ENCODE measurements at places on chromosomes 13 and 19.
A peak's percentile ranks its signal among the peaks of the same experiment; 100 is the strongest.

GRCh38 chr13:38223089-38223488 lies 126.6 kb upstream of the UFM1 start:
- DNase-seq: peak; percentile 72

GRCh38 chr19:48746738-48747575 lies at the start of gene IZUMO1:
Gene IZUMO1, minus strand, starts transcription at chr19:48746909. Its CDS starts 1,050 bp downstream, at chr19:48745859.
- no peak for DNase-seq

DNA sequence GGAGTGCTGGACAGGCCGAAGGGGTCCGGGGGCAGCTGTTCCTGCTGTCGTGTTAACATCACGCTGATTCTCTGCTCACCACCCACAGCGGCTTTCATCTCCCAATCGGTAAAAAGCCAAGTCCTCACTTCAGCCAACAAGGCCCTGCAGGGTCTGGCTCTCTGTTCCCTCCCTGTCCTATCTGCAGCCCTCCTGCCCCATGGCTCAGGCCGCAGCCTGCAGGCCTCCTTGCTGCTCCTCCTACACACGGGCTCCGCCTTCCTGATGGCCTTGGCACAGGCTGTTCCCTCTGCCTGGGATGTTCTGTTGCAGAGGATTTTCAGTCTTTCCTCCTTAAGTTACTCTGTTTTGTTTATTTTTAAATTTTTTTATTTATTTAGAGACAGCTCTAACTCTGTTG lies 22.2 kb downstream of the FUZ start:
- no peak for DNase-seq

- no peak for DNase-seq
These were observed 2.7 kb upstream of the KCNRG start for GRCh38 chr13:50012396-50013169.

DNA sequence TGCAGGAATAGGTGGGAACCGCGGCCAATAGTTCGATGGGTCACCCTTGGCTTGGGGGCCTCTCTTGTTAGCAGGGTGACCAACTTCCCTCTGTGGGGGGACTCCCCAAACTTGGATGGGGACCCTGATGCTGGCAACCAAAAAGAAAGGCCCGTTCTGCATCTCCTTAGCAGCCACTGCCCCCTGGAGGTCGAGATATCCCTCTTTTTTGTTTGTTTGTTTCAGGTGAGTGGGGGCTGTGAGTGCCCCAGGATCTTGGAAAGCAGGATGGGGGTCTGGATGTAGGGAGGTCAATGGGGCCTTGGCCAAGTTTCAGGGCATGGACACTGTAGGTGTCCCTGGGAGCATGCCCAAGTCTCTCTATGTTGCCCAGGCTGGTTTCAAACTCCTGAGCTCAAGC lies 7.7 kb upstream of the CRTC1 start:
- DNase-seq: no peak

- DNase-seq: no peak
These were observed 6.2 kb downstream of the ZNF709 start for GRCh38 chr19:12478234-12478941.

- no peak for DNase-seq
These were observed 2.0 kb downstream of the RPL36 start for GRCh38 chr19:5691822-5692722.

DNA sequence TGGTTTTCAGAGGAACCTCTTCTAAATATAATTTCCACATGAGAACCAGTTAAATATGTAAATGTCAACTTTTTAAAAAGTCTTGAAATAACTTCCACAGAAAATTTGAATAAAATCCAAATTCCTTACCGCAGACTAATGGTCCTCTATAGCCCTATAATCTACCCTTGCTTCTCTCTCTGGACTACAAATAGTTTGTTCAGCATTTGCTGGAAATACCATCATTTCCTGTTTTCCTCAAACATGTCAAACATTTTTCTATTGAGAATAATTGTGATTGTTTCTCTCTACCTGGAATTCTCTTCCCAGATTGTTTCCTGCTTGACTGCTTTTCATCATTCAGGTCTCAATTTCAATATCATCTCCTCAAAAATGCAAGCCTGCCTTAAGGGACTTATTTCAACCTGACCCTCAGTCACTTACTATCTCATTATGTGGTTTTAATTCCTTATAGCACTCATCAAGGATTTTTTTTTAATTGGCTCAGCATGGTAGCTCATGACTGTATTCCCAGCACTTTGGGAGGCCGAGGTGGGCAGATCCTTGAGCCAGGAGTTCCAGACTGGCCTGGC lies 898.9 kb upstream of the MIR17HG start:
- DNase-seq: no peak

DNA sequence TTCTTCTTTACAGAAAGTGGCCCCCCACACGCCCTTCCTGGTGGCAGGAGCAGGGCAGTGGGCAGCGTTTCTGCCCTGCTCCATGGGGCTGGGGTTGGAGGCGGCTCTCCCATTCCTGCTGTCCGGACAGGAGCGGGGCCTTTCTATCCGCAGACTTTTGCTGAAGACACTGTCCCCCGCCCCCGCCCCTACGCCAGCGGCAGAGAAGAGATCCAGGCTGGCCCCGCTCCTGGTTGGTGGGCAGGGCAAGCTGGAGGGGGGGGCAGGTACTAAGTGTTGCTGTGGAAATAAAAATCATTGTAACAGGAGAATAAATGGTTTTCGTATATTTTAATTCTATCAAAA lies 81.7 kb downstream of the ZNF429 start:
- DNase-seq: no peak

DNA sequence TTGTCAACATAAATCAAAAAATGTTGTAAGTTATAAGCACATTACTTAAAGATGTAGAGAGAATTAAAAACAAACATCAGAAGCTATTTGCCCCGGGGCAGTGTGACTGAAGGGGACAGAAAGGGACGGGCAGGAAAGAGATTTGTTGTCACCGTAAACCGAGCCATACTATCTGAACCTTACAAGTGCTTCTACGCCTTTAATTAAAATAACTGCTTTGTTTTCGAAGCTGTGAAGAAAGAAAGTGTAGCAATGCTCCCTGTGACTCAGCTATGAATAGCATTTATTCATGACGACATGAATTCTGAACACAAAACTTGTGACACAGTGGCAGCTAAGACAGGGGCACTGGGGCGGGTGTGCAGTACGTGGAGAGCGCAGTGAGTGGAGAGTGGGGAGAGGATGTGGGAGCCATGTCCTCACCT lies 30.0 kb downstream of the ZNF787 start:
- DNase-seq: peak; percentile 7

GRCh38 chr13:44402899-44403445 lies 29.3 kb downstream of the SERP2 start:
- DNase-seq: peak; percentile 91

- DNase-seq: no peak
These were observed 497.8 kb downstream of the UQCRFS1 start for GRCh38 chr19:28715157-28715556.

DNA sequence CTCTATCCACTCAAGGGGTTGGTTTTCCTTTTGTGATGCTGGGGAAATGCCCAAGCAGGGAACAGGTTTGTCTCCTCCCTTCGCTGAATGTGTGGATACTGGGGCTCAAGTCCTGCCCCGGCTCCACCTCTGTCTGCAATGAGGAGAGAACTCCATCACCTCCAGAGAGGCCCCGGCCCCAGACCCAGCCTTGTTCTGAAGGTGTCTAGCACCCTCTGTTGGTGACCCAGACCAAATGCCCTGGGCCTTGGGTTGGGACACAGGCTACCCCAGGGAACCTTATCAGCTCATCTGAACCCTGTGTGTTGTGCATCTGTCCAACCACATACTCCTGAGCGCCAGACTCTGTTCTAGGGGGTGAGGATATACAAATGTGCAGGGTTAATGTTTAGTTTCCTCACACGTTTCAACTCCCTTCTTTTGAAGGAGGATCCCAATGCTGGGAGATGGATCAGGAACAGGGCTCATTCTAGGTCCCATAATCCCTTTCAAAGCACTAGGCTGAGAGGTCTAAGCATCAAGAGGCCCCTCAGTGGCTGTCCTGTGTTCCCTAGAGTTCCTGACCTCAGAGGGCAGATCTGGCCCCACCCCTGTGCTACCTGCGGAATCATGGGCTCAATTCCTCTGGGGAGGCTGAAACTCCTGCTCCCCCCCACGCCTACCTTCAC lies 112.5 kb upstream of the SLC7A1 start:
- DNase-seq: peak; percentile 92

- DNase-seq: no peak
These were observed 23.5 kb upstream of the SLC15A1 start for GRCh38 chr13:98775844-98776598.

- peak; percentile 17 for DNase-seq
These were observed at the start of gene GNG7 for GRCh38 chr19:2702170-2703076. Gene GNG7, minus strand, starts transcription at chr19:2702694. Its CDS starts 182,006 bp downstream, at chr19:2520688.

GRCh38 chr13:94710881-94711560 lies 1.3 kb downstream of the SOX21 start:
- peak; percentile 83 for DNase-seq

- no peak for DNase-seq
These were observed 26.3 kb upstream of the SERP2 start for GRCh38 chr13:44347301-44347700.

GRCh38 chr13:44271915-44272341 lies 101.7 kb upstream of the SERP2 start:
- no peak for DNase-seq

- no peak for DNase-seq
These were observed 213.1 kb downstream of the UQCRFS1 start for GRCh38 chr19:28999724-29000433.

- DNase-seq: no peak
These were observed 15.6 kb downstream of the NAA16 start for GRCh38 chr13:41326661-41327060.

- no peak for DNase-seq
These were observed 1436.9 kb downstream of the UQCRFS1 start for GRCh38 chr19:27776020-27776419.

DNA sequence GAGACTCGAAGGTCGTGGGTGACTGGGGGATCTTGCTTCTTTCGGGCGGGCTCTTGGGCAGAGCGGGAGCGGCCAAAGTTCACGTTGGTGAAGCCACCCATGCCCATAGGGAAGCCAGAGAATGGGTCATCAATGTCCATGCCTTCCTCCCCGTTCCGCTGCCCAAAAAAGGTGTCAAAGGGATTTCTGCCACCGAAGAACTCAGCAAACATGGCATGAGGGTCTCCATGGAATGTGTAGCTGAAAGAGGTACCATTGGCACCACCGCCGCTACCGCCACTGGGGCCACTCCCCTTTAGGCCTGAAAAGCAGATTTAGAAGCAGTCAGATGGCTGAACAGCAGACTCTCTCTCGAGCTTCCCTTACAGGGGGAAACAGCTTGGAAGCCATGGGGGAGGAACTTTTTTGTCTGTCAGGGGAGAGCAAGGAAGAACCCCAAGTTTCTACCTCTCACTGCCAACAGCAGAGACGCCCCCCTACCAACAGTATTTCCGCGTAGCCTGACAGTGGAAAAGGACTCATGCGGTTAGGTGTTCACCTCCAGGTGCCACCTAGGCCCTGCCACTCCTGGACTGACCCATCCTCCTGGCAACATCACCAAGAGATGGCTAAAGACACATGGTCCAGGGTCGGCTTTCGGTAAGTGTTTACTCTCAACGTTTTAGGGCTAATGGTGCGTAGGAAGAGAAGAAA lies 1.3 kb downstream of the DNAJB1 start:
- DNase-seq: no peak

GRCh38 chr19:54431255-54431838 lies 16.1 kb downstream of the TTYH1 start:
- DNase-seq: no peak

- no peak for DNase-seq
These were observed 6.6 kb downstream of the C19orf25 start for GRCh38 chr19:1472231-1473084.

GRCh38 chr13:97441368-97441767 lies 7.4 kb downstream of the RAP2A start:
- DNase-seq: no peak

- DNase-seq: no peak
These were observed 400.5 kb downstream of the KLF12 start for GRCh38 chr13:73733706-73734105.

DNA sequence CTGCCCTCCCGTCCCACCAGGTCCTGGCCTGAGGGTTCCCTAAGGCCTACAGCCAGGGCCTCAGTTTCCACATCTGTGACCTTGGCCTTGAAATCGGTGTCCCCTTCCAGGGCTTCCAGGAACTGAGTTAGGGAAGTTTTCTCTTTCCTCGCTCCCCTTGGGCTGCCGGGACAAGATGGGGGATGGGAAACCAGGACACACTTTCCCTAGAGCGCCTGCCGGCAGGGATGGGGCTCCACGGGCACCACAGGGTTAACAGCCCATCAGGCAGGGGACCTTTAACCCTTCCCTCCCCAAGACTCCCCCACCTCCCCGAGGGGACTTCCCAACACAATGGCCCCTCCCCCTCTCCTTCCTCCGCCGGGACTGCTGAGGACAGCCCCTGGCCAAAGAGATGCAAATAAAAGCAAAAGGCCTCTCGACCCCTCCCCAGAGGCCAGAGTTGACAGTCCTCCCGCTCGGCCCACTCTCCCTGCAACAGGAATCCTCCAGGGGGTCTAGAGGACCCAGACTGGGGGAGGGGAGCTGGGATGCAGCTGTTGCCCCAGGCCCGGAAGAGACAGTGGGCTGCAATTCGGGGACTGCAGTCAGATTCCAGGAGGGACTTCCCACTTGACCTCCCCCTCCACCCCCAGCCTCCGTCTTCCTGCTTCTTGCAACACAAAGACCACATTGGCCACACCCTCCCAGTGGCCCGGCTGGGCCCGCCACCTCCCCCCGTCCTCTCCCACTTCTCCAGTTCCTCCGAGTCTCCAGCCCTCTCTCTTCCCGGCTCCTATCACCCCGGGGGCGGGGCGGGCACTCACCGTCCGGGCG lies 3.4 kb downstream of the BBC3 start:
- DNase-seq: no peak

DNA sequence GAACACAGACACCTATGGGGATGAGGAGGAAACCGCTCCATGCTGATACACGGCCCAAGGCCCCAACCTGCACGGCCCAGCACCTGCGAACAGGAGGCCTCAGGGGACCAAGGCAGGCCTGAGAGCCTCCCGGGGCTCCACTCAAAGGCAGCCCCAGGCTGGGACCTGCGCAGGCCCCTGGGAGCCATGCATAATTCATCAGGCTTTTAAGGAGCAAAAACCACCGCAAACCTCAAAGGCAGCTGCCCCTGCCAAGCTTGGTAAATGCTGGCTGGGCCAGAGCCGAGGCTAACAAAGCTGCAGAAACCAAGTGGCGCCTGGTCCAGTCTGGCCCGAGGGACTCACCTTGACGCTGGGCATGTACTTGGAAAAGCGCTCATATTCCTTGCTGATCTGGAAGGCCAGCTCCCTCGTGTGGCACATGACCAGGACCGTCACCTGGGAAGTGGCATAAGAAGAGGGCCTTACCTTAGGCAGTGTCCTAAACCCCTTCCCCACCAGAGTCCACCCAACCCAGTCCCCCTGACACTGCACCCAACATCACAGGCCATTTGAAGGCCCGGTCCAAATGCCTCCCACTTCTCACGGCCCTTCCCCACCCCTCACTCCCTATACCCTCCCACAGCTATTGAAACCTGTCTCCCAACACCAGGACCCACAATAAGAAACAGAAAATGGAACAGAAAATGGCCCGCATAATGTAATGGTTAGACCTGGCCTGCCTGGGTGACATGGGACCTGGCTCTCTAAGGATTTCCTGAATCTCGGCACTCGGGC lies 7.8 kb downstream of the DDX39A start:
- peak; percentile 44 for DNase-seq

- DNase-seq: no peak
These were observed 5.4 kb downstream of the NLRP12 start for GRCh38 chr19:53818756-53819155.

Measured in NCI-H526 (cell line).